ENCODE measurements at places on chromosomes 1 and 21. TPM values are rescaled to one million over a fixed set of nuclear protein-coding genes. Genes with fewer than 3 reads are reported as not detected.

DNASE2B gene
- total RNA-seq = 1.3 TPM

TRNP1 gene
- total RNA-seq = 16.7 TPM

ZNF692 gene
- 84.3 TPM for total RNA-seq

- DNase-seq = peak; percentile 72
Observed at GRCh38 chr1:33986390-33987095, 122.7 kb downstream of the HMGB4 start.

- no peak for DNase-seq
Observed at GRCh38 chr1:222792744-222793143, 22.1 kb upstream of the DISP1 start.

DNA sequence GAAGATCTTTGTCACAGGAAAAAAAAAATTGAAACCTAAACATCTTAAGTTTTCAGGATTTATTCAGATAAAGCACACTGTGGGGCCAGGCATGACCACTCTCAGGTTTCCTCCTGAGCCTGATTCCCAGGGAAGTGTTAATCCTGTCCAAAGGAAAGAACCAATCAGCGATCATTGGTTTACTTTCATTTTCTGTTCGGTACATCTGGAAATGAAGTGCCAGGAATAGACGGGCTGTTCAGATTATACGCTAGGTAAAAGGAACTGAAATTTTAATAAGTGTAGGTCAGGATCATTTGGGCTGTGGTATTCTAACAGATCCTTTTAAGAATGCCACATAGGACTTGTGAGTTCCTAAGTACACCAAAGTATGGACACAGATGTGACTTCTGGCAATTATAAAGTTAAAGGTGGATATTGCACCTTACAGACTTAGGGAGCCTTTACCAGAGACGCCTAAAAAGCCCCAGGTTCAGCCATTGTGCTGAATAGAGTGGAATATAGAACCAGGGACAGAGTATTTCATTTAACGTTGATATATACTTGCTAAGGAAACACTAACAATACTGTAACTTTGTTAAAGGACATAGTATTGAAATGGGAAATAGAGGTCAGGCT is 9.3 kb upstream of the CACYBP start:
- no peak for DNase-seq

GRCh38 chr1:217134857-217135568 is 411.8 kb upstream of the ESRRG start:
- no peak for DNase-seq

GRCh38 chr1:8520483-8520966 is 202.6 kb downstream of the SLC45A1 start:
- no peak for DNase-seq

GRCh38 chr1:156963621-156964020 is 43.2 kb downstream of the LRRC71 start:
- DNase-seq = no peak

Measured in breast epithelium (tissue), 4 donors.